ENCODE measurements at places on chromosomes 7 and 10.
A peak's percentile ranks its signal among the peaks of the same experiment; 100 is the strongest.

GRCh38 chr10:34528320-34528719 is 286.8 kb downstream of the PARD3 start:
- DNase-seq = no peak

DNA sequence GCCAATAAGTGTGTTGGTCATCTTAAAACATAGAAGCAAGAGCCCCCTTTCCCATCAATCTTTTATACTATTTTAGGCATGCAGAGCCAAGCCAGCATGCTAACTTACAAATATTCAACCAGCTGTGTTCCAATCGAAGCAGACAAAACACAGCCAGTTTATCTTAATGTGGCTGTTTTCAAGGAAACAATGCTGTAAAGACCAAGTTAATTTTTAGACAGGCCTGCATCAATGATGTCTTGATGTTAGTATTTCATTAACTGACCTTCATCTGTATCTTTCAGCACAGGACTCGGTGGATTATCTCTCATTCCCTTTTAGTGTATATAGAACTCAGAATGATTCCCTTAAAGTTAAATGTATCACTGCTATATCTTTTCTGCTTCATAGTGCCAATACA is 262.0 kb upstream of the ZWINT start:
- no peak for DNase-seq

DNA sequence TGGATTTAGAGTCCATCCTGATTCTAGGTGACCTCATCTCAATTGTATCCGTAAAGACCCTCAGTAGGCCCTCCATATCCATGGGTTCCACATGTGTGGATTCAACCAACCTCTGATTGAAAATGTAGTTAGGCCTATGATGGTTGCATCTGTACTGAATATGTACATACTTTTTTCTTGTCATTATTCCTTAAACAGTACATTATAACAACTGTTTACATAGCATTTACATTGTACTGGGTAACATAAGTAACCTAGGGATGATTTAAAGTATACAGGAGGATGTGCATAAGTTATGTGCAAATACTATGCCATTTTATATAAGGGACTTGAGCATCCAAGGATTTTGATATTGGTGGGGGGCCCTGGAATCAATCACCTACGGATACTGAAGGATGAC is 10.1 kb downstream of the CPN1 start:
- no peak for DNase-seq

- DNase-seq = no peak
Measured at GRCh38 chr7:151068069-151068773, 8.8 kb downstream of the SLC4A2 start.

GRCh38 chr7:12091231-12091630 is 119.9 kb upstream of the TMEM106B start:
- DNase-seq = no peak

- DNase-seq = no peak
Measured at GRCh38 chr10:44462338-44462914, 77.5 kb upstream of the CXCL12 start.

DNA sequence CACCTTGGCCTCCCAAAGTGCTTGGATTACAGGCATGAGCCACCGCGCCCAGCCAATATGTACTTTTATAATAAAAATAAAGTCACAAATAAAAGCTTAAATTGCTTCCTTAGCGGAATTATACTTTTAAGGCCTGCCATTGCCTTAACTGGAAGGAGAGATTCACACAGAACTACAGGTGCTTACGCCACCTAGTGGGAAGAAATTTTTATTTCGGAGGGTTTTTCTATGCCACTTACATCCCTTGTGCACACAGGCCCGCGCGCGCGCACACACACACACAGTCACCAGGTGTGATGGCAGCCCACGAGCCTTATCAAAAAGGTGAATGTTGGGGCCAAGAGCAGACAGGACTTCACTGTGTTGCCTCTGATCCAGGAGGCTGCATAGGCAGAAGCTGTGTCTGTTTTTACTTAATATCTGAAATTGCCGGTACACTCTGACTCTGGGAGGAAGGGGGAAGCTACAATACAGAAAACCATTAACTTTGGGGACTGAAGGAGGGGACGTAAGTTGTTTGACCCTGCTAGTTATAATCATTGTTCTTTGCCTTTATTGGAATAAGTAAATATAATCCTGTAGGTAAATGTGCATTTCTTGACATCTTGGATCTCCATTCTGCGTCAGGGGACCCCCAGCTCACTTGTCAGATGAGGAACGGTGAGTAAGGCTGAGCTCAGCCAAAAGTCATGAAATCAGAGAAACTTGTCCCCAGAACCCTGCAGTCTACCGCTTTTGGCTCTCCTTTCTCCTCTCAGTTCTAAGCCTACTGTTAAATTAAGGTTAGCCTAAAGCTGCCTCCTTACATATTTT is 87.1 kb downstream of the SLC16A9 start:
- peak; percentile 16 for DNase-seq

DNA sequence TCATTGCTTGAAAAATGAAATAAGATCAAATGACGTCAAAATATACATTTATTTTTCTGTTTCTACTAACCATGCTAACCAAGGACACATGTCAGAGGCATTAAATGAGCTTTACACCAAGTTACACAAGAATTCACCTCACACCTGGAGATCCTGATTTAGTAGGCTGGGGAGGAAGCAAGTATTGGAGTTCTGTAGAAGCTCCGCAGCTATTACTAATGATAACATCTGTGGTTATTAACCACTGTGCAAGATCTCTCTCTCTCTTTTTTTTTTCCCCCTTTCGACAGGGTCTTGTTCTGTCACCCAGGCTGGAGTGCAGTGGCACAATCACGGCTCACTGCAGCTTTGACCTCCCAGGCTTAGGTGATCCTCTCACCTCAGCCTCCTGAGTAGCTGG is 104.0 kb downstream of the ZNF22 start:
- DNase-seq = no peak

- DNase-seq = no peak
Measured at GRCh38 chr10:25852364-25852941, 81.6 kb upstream of the MYO3A start.

DNA sequence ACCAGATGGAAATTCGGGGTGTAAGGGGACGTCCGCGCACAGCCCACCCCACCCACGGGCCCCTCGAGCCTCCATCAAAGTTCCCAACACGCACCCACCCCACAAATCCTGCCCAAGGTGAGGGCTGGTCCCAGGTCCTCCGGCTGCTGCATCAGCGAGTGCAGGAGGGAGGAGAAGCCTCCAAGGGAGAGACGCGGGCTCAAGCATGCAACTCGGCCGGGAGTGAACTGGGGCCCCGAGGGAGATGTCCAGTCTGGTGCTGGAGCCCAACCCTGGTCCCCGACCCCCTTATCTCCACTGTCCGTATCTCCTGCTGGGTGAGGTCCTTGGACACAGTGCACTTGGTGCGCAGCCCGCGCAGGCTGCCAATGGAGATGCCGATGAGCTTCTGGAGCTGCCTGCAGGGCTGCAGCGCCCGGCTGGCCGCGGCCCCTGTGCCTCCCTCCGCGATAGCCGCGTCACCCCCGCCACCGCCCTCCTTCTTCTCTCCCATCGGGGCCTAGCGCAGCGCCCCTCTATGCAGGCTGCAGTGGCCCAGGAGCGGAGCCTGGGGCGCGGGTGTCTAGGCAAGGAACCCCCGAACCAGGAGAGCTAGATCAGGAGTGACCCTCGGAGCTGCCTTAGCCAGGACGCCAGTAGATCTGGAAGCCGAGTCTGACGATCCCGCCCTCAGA is 489.2 kb downstream of the ZNF33B start:
- DNase-seq = no peak

GRCh38 chr7:18361756-18362155 is 133.8 kb upstream of the HDAC9 start:
- DNase-seq = no peak

DNA sequence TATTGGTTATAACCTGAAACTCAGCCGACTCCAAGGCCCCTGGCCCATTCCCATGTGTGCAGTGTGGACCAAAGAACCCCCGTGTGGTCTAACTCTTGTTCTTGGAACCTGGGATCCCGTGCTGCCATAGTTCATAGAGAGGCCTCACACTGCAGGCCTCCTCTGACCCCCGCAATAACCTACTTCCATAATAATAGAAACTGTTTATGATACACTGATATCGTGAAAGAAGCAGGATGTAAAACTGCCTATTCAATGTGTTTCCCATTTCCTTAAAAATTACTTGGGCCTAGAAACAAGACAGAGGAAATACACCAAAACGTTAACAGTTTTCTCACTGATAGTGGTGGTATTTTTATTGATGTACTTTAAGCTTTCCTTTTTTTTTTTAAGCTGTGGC is 109.2 kb upstream of the KDM7A start:
- no peak for DNase-seq

GRCh38 chr10:102758240-102758932 is 14.6 kb downstream of the WBP1L start:
- DNase-seq = no peak

GRCh38 chr10:130301021-130301892 is 165.1 kb downstream of the GLRX3 start:
- peak; percentile 70 for DNase-seq

- DNase-seq = no peak
Measured at GRCh38 chr10:86533328-86533727, 11.7 kb upstream of the WAPL start.

GRCh38 chr10:107094824-107095522 is 69.5 kb downstream of the SORCS1 start:
- DNase-seq = no peak

- no peak for DNase-seq
Measured at GRCh38 chr7:41928166-41928565, 225.3 kb upstream of the INHBA start.

- DNase-seq = no peak
Measured at GRCh38 chr7:47478017-47478344, 103.9 kb downstream of the TNS3 start.

DNA sequence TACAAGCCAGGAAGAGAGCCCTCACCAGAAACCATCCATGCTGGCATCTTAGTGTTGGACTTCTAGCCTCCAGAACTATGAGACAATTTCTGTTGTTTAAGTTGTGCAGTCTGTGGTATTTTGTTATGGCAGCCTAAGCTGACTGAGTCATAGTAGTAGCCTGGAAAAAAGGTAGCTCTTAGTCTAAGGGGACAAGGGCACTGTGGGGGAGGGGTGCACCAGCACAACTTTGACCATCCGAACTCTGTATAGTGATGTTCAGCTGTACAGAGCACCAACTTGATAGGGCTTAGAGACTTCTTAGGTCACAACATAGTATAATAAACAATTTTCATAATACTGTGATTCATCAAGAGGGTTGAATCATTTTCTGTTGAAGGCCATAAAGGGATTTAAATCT is 14.3 kb downstream of the EIF4EBP2 start:
- no peak for DNase-seq

GRCh38 chr10:77556990-77557601 is 80.5 kb downstream of the KCNMA1 start:
- no peak for DNase-seq

- DNase-seq = no peak
Measured at GRCh38 chr10:20608503-20608902, 288.6 kb downstream of the NEBL start.

DNA sequence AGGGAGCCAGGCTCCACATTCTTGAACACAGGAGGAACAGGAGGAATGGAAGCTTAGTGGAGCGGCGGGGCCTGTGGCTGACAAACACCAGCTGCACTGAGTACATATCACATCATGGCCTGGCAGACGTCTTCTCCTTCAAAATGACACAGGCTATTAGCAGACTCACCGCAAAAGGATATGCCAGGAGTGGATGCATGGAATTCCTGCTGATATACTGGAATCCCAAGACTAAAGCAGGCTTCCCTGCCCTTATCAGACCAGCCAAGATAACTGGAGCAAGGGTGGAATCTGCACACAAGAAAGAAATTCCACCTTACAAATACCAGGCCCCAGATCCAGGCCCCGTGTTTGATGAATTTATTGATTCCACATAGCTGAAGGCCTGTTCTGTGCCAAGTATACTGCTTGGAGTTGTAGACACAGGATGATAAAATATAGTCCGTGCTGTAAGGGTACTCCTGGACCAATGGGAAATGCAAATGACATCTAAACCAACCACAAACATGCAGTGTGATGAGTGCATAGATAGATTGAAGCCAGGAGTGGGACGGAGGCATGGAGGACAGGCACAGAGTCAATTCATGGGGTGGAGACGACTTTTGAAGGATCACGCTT is 480.5 kb upstream of the ZMIZ1 start:
- DNase-seq = no peak

- DNase-seq = no peak
Measured at GRCh38 chr10:106577266-106577665, 587.2 kb downstream of the SORCS1 start.

- DNase-seq = no peak
Measured at GRCh38 chr10:127871631-127872010, 21.1 kb downstream of the CLRN3 start.

DNA sequence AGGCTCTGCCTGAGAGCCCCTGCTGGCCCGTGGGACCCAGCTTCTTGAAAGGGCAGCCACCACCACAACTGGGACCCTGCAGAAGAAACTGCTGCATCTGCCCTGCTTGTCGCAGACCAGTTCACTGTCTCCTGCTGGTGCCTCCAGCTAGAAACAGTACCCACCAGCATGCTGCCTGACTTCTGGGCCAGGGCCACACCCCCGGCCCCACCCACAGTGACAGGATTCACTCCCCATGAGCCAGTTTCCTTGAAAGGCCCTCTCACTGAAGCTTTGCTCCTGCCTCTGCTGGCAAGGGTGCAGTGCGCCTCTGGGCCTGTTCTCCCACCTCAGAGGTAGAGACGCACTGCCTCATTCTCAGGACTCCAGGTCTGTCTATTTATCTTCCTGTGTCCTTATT is 32.4 kb downstream of the ANXA11 start:
- DNase-seq = no peak

DNA sequence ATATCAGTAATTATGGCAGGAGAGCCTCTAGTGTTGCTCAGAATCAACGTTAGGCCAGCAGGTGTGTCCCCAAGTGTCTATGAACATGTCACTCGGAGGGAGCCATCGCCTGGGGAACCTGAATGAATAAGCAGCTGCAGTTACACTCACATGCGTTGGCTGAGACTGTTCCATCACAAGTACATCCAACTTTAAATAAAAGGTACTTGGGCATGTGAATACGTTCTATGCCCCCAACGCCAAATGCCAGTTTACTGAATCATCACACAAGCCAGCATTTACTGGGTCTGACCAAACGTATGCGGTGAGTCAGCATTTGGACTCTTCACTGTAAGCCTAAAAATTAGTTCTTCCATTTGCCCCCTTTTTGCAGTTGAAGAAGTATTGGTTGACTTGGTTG is 207.6 kb upstream of the PLXNA4 start:
- no peak for DNase-seq

DNA sequence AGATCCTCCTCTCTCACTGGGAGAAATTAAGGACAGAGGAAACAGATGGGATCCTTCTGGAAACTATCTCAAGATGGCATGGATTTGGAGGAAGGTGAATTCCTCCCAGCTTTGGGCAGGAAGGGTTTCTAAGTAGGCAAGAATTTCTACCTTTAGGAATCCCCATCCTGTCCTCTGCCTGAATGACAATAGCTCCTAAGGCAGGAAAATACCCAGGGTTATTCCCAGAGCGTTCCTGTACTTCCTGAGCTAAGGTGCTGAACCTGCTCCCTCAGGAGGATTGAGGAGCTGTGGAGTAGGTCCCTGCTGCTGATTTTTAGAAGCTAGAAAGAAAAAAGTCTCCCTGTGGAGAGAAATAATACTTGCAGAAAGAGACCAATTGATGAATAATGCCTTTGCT is 568 bp downstream of the MGAM2 start:
- no peak for DNase-seq

All from immature natural killer cell (primary cell).